ENCODE measurements at places on chromosomes 5 and 9.

DNA sequence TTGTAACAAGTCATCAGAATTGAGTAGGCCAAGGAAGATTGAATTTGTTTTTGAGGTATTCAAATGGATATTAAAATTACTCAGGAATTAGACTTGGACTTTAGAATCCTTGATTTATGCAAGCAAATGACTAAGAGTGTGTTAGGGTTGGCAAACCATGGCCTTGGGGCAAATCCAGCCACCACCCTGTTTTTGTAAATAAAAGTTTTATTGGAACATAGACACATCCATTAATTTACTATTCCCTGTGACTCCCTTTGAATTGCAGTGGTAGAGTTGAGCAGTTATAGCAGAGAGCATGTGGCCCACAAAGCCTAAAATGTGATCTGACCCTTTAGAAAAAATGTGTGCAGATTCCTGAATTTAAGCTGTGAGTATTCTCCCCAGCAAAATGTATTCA, 115.6 kb downstream of the WDR70 start:
- no peak overlapping the region for H3K27ac ChIP-seq
- no peaks in the 10 kb centered on the region for H3K36me3 ChIP-seq
- no peak for DNase-seq

DNA sequence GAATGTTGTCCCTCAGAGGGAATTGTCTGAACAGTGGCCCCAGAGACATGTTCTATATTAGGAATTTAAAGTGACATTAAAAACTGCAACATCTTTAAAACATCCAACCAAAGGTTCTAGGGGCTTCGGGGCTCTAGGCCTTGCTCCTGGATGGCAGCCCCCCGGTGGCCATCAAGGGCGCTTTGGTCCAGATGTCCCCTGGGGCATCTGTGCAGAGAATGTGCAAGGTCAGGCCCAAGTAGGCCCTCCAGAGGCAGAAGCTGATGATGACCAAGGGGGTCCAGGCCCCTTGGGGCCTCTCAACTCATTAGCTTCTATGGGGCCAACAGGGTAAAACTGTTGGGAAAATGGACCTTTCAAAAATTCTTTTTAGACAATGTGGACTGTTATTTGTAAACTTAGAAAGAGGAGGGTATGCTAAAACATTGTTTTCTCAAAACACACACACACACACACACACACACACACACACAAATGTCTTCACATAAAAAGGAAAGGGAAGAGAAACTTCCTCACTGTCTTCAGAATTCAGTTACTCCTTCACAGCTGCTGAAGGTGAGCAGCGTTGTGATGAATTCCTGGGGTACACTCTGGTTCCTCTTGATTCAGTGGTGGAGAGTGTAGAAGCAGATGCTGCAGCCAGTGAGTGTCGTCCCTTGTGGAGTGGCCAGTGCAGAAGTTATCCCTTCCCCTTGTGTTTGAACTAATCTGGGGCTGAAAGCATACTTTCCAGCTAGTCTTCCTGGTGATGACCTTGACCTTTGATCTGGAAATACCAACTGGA, 125.2 kb downstream of the WDR41 start:
- H3K27ac ChIP-seq = no peak overlapping the region
- H3K36me3 ChIP-seq = no peaks in the 10 kb centered on the region
- H3K27me3 ChIP-seq = no peaks in the 10 kb centered on the region
- no peak for DNase-seq
- no peak overlapping the region for H3K4me3 ChIP-seq

DNA sequence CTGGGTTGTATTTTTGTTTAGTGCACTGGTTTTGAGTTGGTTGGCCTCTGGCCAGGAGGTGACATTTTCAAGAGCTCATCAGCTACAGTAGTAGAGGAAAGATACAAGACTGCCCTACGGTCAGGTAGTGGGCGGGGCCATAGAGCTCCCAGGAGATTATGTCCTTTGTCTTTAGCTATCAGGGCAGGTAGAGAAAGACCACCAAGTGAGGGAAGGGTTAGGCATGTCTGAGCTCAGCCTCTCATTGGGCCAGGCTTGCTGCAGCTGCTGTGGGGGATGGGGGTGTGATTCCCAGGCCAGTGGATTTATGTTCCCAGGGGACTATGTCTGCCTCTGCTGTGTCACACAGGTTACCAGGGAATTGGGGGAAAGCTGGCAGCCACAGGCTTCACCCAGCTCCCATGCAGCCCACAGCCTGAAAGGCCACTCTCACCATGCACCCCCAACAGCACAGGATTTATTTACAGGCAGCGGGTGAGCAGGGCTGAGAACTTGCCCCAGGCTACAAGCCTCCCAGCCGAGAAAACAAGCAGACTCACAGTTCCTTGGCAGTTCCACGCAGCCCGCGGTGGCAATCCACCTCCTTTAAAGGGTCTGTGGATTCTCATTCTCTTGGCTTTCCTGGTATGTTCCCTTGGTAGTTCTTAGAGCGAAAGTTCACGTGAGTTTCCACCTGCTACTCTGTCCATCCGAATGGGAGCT, 37.5 kb upstream of the BOD1 start:
- H3K4me1 ChIP-seq = peaks cover 2% of the 10 kb centered on the region
- H3K27me3 ChIP-seq = no peaks in the 10 kb centered on the region
- H3K4me3 ChIP-seq = no peak overlapping the region
- DNase-seq = no peak
- H3K27ac ChIP-seq = no peak overlapping the region
- H3K36me3 ChIP-seq = no peaks in the 10 kb centered on the region

- peaks cover 2% of the 10 kb centered on the region for H3K4me1 ChIP-seq
- no peaks in the 10 kb centered on the region for H3K27me3 ChIP-seq
- H3K36me3 ChIP-seq = no peaks in the 10 kb centered on the region
- H3K4me3 ChIP-seq = no peak overlapping the region
These were observed 161.2 kb downstream of the ZNF462 start for GRCh38 chr9:107024193-107024592.

- H3K4me1 ChIP-seq = no peaks in the 10 kb centered on the region
- H3K27ac ChIP-seq = no peak overlapping the region
- no peak for DNase-seq
- no peaks in the 10 kb centered on the region for H3K36me3 ChIP-seq
These were observed 5.7 kb downstream of the NIPBL start for GRCh38 chr5:36882250-36882649.

Data from H1 (cell line).